Smooth muscle cell of the brain vasculature (primary cell): ENCODE measurements at places on chromosomes 4 and X.

DNA sequence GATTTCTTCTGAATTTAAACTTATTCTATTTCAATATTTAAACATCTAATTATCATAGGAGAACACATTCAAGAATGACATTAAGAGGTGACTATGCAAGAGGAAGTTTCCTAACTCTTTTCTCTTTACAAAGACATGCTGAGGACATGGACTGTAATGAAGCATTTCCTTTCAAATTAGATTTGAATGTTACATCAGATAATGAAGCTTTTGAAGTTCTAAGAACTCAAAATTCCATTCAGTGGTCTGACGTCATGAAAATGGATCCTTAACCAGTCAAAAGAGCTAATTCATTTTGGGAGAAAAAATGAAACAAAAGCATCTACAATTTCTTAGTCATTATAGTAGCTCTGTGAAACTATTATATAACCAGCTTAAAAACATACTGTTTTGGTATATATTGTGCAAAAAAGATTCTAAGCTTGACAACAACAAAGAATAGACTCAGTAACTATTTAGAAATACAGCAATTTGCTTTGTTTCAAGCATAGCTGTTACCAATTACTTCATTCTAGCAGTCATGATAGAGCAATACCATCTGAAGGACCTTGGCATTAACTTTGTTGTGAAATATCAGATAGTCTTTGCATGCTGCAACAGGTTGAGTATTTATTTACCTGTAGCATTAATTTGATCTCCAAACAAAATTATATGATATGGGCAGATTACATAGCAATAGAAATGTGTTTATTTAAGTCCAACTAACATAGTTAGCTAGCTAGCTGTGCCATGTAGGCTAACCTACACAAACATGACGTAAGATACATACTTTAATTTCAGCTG is 13.7 kb upstream of the DTHD1 start:
- no peak for DNase-seq

DNA sequence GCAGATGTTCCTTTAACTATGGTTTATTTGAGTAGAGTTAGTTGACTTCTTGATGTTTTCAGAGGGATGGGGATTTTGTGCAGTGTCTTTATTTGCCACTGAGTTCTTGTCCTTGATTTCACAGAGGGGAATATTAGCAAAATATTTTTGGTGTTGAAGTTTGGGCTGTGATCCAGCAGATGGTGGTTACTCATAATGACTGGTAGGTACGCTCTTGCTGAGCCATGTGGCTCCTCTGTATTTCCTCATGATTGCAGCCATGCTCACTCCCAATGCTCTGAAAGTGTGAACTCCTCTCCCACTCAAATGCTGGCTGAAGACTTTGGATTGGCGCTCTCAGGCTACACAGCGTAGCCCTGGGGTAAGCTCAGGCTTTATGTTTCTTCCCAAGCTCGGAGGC is 77.7 kb downstream of the KLF8 start:
- no peak for DNase-seq

DNA sequence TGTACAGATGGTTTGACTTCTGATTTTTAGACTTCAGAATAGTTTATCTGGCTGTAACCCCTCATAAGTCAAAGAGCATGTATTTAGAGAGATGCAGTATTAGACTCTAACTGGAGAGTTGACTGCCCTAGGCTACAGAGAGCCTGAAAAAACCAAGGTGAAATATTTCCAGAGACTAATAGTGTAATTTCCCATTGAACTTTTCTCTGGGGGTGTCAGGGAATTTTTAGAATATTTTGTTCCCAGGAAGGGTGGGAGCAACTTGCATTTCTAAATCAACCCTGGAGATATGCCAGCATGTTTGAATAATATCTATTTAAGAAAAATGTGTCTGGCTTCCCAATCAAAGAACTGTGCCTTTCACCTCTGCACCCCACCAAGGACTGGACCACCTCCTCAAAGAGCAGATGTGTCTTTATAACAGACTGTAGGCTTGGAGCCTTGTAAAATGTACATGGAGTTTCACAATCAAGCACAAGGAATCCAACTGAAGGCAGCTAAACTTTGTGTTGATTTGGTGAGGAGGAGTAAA is 2.0 kb downstream of the ANXA3 start:
- no peak for DNase-seq

DNA sequence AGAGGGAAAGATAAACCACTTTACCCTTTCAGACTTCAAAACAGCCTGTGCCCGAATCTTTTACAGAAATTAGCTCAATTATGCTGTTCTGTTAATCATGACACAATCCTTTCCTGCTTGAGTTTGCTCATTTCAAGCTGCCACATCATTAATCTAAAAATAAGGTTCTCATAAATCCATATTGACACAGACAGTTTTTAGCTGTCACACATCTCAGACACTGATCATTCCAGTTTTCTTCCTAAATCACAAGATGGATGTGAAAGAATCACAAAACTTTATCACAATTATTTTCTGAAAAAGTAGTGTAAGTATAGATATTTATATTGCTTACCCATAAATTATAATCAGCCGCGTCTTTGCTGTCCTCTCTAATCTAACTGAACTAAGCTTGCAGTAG is 27.9 kb upstream of the AMELX start:
- no peak for DNase-seq

DNA sequence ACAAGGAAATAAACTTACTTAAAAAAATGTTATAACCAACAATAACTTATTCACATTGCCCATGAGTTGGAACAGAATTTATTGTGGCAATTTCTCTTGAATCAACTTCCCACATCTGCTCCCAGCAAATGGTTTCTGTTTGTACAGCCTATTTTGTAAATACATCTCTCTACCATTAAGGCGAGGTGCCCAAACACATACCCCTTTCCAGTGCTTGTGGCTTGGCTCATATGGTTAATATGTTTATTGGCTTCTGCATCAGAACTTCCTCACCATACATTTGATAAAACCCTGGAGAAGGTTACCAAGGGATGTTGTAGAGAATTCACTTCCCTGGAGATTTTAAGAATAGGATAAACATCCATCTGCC is 207.1 kb downstream of the SOWAHB start:
- DNase-seq = no peak

- no peak for DNase-seq
Measured at GRCh38 chr4:82799006-82799881, 648 bp upstream of the SCD5 start.

DNA sequence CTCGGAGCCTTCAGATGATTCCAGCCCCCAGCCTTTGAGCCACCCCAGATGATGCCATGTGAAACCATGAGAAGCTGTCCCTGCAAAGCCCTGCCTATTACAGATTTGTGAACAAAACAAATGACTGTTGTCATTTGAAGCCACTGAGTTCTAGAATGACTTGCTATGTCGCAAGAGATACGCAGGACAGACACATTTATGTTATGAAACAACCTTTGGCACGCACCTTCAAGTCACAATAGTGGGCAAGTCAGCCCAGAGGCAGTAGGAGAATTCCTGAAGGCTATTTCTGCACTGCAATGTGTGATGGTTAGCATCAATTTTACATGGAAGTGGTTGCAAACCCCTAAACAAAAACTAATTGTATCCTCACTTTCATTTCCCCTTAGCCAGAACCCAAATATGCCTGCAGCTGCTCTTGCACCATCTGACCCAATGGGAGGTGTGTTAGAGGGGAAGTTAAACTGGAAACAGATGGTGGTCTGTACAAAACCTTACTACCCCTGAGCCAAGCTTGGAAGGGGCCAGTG is 174.4 kb upstream of the ATP6AP2 start:
- no peak for DNase-seq

DNA sequence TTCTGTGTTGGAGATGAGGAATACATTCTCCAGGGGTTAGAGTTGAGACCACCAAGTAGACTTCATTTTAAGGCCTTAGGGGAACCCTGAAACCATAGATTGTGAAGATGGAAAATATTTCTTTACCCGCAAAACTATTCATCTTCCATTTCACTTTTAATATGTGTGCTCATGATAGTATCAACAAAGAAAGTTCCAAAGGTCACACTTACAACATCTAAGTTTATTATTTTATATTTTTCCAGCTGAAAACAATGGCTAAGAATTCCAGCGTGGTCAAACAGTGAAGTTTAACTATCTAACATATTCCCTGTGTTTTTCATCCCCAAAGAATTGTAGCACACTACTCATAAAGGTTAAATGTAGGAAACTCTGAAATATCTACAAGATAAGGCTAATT is 214.5 kb upstream of the GIMD1 start:
- no peak for DNase-seq

DNA sequence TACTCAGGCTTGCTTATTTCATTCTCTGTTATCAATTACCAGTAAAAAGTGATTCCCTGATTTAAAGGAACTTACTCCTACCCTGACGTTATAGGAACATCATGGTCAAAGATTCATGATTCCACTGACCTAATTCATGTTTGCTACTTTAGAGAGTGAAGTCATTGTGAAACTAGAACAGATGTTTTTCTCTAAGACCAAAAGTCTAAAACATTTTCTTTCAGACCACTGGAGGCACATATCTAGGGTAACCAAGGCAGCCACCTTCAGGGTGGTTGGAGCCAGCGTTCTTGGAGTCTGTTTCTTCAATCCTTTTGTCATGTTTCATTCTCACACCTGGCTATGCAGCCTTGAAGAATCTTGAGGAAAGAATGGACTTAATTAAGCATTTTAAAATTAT is 77.8 kb downstream of the GALNTL6 start:
- no peak for DNase-seq

- DNase-seq = no peak
Measured at GRCh38 chrX:13803116-13803515, 13.8 kb downstream of the GPM6B start.

- no peak for DNase-seq
Measured at GRCh38 chr4:163833669-163834068, 339.2 kb downstream of the TMA16 start.

DNA sequence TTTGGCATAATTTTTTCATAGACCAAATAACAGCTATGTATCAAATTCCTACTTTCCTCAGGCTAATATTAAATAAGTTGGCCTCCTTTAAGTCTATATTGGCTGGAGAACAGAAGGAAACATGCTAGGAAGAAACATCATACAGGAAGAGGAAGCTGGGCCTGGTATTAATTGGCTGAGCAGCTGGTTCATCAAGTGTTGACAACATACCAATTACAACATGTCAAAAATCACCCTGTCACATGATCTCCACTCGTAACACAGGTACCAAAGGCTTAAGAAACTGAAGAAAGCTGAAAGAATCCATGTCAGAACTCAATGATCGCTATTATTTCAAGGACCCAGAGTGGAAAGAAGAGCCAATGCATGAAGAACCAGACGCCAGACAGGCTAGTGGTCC is 10.5 kb downstream of the WDFY3 start:
- DNase-seq = no peak

GRCh38 chrX:54180403-54180802 is 2.7 kb downstream of the FAM120C start:
- DNase-seq = no peak

GRCh38 chrX:50381729-50382415 is 88.8 kb downstream of the DGKK start:
- DNase-seq = no peak

DNA sequence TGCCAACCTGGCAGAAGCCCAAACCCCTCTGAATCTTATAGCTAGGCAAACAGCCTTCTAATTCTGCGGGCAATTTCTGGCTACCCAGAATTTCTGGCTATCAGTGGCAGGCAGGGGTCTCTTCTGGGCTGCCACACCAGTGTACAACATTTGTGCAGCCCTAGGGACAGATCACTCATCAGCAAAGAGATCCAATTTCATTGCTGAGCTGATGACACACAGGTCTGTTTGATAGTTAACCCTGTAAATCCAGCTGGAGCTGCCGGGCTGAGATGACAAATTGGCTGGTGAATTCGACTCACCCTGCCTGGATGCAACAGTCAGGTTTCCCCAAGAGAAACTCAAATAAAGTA is 2.4 kb downstream of the MID1 start:
- no peak for DNase-seq

DNA sequence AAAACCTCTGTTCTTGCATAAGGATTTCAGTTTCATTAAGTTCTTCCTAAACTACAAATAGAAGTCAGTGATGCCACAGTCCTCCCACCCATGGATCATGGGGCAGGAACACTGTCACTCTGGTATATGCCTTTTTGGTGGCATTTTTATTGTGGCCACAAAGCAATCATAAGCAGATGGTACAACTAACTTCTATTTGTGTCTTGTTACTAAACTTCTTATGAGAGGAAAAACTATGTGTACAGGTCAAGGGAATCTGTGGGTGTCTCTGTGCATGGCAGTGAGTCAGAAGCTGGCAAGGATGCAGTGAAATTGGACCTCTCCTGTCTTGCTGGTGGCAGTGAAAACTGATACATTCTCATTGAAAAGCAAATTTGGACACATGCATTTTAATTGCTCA is 245.0 kb upstream of the GPC4 start:
- DNase-seq = no peak

GRCh38 chrX:24242649-24243175 is 71.2 kb downstream of the SUPT20HL2 start:
- DNase-seq = peak; percentile 73

DNA sequence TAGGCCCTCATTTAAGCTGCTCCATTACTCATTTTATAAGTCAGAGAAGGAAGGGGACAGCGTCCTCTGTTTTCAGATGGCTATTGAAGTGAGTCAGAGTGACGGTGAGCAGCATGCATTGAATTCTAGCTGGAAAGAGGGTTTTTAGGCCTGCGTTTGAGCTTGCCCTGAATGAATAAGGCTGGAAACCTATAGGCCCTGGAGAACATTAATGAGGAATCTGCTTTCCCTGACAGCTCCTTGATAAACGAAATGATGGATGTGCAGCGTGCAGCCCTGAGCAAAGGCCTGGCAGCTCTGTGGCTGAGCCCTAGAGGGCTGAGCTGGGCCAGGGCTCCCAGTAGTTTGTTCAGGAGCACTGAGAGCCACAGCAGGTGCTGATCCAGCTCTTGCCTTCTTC is 33.4 kb downstream of the TBL1X start:
- no peak for DNase-seq

GRCh38 chr4:89284828-89285227 is 22.8 kb downstream of the GPRIN3 start:
- no peak for DNase-seq

DNA sequence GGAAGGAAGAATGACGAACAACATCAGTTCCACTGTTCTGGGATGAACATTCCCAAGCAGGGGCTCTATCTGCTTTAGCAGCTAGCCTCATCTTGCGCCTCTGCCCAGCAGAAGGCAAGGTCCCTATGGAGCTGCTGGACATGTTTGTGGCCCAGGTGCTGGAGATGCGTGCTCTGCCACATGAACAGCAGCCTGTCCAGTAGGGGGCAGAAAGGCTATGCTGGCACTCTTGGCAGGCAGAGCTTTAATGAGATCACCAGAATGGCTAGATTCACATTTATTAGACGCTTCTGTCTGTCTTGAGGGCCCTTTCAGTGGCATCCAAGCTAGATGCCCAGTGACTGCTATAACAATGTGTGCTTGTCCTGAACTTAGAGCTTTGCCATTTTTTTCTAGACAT is 1826.0 kb downstream of the STIM2 start:
- no peak for DNase-seq

- no peak for DNase-seq
Measured at GRCh38 chrX:53440101-53440500, 5.9 kb upstream of the HSD17B10 start.
